Stimulated activated CD8-positive, alpha-beta memory T cell treated with anti-CD3 and anti-CD28 coated beads, Interleukin-7, amount 100 ng/mL, for 1 hour (primary cell): ENCODE measurements at places on chromosomes 7 and 10.

- no peak for DNase-seq
Measured at GRCh38 chr10:79089632-79090031, 20.9 kb downstream of the ZMIZ1 start.

DNA sequence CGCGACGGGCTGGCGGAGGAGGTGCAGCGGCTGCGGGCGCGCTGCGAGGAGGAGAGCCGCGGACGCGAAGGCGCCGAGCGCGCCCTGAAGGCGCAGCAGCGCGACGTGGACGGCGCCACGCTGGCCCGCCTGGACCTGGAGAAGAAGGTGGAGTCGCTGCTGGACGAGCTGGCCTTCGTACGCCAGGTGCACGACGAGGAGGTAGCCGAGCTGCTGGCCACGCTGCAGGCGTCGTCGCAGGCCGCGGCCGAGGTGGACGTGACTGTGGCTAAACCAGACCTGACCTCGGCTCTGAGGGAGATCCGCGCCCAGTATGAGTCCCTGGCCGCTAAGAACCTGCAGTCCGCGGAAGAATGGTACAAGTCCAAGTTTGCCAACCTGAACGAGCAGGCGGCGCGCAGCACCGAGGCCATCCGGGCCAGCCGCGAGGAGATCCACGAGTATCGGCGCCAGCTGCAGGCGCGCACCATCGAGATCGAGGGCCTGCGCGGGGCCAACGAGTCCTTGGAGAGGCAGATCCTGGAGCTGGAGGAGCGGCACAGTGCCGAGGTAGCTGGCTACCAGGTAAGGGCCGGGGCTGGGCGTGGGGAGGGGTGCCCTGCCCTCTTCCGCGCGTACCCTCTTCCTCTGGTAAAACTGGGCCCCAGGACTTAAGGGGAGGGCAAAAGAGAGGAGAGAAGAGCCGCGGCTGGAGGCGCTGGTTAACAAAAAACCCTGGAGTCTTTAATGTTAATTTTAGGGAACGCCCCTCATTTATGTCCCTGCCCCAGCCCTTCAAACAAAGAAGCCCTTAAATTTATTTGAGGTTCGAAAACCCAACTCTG is 987 bp downstream of the INA start:
- DNase-seq, result no peak

GRCh38 chr10:1873661-1874315 is 136.5 kb upstream of the ADARB2 start:
- DNase-seq, result no peak

- DNase-seq, result peak; percentile 46
Measured at GRCh38 chr7:105849122-105849855, 27.1 kb downstream of the ATXN7L1 start.

- no peak for DNase-seq
Measured at GRCh38 chr7:92242972-92243371, 2.7 kb downstream of the KRIT1 start.

- DNase-seq, result no peak
Measured at GRCh38 chr10:74612195-74612594, 214.2 kb upstream of the KAT6B start.

- no peak for DNase-seq
Measured at GRCh38 chr7:106110238-106110560, 1.9 kb downstream of the SYPL1 start.

DNA sequence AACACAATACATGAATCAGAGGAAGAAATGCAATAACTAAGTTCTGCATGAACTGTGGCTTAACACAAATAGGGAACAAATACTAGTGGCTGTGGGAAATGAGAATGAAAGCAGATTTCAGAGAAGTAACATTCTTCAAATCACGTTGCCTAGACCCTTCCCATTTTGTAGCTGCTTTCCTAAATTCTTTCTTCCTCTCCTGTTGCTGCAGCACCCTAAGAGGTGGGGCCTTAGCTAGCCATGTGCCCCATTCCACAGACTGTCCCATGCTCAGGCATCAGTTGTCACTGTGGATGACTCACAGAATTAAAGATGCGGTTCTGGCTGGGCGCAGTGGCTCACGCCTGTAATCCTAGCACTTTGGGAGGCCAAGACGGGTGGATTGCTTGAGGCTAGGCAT is 704.7 kb upstream of the C7orf33 start:
- DNase-seq, result no peak

GRCh38 chr10:69972981-69973397 is 79.7 kb upstream of the MACROH2A2 start:
- no peak for DNase-seq

DNA sequence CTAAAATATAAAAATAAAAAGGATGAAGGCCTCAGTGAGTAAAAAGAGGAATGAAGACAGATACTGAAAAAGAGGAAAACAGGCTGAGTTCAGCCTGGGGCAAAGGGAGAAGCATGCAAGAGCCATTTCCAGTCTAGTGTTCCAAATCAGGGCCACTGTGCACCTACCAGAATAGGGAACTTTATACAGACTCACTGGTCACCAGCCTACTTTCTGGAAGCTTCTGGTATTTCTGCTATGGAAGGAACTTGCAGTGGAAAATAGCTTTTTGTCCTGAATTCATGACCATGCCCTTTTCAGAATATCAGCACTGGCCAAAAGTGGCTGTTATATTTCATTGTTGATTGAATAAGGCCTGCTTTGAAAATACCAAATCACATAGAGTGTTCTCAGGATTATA is 28.8 kb downstream of the ABRAXAS2 start:
- DNase-seq, result no peak

- DNase-seq, result no peak
Measured at GRCh38 chr10:3735175-3735574, 49.8 kb downstream of the KLF6 start.

DNA sequence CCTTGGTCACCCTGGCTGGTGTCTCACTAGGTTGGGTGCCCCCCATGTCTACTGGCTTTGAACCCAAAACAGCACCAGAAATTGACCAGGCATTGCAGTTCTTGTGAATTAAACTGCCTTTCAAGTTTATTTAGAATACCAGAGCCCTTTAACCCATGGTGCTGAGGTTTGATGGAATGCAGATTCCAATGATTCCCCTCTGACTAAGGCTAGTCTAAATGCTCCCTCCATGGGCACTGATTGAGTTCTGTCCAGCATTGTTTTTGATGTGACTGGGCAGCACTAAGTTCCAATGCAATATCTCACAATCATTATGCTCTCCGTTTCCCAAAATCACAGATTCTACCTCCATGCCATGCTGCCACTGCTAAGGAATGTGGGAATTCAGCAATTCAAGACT is 1047.4 kb upstream of the LRRN3 start:
- DNase-seq, result no peak

DNA sequence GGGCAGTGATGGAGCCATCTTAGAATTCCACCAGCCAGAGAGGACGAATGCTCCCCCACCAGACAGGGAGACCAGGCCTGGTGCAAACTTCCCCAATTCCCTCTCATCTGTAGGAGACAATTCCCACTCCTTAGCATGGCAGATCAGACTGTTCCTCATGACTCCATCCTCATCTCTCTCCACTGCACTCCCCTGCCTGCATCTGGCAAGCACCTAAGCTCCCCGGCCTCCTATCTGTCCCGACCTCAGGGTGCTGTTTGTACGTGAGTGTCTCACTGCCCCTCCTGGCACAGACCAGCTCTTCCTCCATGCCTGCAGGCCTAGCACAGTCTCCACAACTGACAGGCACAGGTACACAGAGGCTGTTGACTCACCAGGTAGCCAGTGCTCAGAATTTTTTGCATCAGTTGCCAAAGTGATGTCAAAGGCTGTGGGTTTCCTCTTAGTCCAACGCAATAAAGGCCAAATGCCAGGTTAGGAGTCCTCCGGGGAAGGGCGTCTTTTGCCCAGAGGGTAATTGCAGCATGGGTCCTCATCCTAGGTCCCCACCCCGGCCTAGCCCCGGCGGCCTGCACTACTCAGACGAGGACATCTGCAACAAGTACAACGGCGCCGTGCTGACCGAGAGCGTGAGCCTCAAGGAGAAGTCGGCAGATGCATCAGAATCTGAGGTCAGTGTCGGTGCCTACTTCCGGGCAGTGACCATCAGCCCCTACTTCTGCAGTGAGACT is 436.8 kb upstream of the FOXK1 start:
- no peak for DNase-seq

- no peak for DNase-seq
Measured at GRCh38 chr10:71551970-71552369, 155.2 kb downstream of the CDH23 start.

DNA sequence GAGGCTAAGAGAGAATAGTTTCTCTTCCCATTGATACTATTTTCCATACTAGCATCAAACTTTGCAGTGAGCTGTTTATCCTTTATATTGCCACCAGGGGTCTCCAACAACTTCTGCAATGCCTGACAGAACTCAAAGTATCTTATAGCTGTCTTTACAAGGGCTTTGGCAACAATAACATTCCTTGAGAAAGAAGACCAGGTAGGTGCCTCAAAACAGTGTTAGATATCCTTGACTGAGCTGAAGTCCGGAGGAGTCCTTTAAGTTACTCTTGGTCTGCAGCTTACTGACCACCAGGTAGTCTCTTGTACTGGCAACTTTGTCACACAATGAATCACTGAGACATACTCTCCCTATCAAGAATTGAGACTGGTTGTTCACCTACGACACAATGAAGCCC is 30.0 kb upstream of the TES start:
- DNase-seq, result no peak

- no peak for DNase-seq
Measured at GRCh38 chr7:22935269-22935668, 78.7 kb downstream of the HYCC1 start.

DNA sequence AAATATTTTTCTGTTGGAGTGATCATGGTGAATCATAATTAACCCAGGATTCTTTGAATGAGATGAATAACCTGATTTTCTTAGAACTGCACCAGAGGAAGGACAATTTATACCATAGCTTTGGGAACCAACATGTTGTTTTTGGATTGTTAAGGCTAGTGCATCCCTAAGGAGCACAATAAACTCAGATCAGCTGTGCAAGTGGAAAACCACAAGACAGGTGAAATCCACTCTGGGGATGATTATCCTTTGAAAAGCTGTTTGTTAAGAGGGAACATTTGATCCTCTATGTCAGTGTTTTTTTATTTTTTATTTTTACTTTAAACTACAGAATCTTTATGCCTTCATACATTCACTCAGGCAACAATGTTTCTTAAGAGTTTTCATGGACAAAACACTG is 232.1 kb upstream of the PCLO start:
- DNase-seq, result no peak

DNA sequence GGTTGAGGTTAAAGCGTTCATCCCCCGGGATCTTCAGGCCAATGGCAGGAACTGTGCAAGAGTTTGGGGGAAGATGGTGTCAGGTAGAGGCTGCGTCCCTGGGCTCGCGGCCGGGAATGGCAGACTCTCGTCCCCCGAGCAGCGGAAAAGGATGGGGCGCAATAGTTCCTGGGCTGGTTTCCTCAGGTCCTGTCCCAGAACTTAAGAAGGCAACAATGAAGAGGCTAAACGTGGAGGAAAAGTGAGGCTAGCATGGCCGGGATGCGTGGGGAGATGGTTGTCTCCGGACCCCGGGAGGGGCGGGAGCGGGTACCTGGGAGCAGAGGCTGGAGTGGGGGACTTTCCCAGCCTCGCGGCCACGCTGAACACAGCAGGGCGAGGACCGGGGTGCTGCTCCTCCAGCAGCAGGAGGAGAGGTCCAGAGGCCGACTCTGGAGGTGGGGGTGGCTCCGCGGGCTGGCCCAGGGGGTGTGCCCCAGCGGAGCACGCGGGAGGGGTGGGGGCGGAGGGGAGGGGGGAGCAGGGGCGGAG is 882 bp downstream of the IRF5 start:
- no peak for DNase-seq

DNA sequence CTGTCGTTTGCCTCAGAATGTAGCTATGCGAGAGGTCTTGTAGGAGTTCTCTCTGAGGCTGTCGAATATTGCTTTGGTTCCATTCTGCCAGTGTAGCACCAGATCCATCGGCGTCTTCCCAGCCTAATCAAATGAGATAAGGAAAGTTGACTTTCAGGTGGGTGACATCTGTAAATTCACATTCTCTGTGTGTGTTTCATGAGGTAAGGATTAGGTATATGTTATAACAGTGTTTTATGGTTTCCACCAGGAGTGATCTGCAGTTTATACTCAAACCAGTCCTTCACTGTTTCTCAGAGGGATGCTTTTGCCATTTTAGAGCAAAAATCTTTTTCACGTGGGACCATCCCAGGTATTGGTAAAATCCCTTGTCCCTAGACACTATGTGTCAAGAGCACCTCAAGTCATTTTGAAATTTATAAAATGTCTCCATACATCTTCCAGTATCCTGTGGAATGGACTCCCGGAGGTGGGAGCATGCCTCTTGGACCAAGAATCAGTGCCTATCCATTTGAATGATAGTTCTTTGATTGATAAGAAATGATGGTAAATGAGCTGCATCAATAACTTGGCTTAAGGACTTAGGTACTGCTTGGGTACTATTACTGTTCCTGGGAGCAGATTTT is 7.9 kb downstream of the ANKRD1 start:
- DNase-seq, result no peak

GRCh38 chr7:28581351-28581750 is 169.0 kb downstream of the CREB5 start:
- DNase-seq, result no peak

DNA sequence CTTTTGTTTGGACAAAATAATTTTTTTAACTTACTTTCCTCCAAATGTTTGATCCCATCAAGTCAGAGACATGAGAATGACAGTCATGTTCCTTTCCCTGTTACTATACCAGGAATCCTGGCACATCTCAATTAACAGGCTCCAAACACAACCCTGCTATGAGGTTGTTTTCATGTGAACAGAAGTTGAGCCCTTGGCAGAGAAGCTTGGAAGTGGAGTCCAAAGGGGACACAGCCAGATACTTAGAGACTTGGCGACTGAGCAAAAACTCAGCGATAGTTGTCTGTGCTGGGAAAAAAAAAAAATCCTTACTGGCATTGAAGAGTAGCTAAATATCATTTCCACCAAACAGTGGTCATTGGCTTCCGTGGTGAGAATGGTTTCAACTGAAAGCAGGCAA is 12.8 kb downstream of the TUBAL3 start:
- DNase-seq, result no peak

DNA sequence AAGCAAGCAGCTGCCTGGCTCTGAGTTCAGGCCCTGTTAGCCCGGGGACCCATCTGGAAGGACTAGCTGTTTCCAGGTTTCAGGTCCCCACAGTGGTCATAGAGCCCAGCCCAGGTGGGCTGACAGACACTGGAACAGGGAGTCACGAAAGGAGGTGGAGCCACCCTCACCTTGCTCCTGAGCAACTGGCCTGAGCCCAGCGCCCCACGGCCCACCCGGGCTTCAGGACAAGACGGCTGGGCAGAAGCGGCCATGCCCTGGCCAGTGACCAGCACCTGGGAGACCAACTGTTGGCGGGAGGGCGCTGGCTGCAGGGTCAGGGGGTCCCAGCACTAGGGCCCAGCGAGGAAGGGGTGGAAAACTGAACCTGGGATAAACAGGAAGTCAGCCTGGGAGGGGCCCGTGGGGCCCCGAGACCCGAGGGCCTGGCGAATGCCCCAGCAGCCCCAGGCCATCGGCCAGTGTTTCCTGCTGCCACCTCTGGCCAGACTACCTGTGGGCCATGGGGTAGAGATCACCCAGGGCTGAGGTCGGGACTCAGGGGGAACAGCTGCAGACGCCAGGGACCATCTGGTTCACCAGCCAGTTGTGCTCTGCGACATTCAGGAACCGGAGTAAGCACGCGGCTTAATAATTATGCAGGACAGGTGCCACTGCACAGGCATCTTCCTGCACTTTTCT is 282.1 kb upstream of the PPP2R2D start:
- no peak for DNase-seq
